ENCODE measurements at places on chromosomes 2 and 18. TPM values are rescaled to one million over a fixed set of nuclear protein-coding genes. Genes with fewer than 3 reads are reported as not detected.

The NEU2 gene
- total RNA-seq: not detected

The MC5R gene
- total RNA-seq: not detected

The EGR4 gene
- total RNA-seq: under 0.01 TPM

The MYL12A gene
- total RNA-seq: 728 TPM

The SERPINB13 gene
- not detected for total RNA-seq

The C1QL2 gene
- total RNA-seq: not detected

The IL18RAP gene
- not detected for total RNA-seq

The TXNDC2 gene
- total RNA-seq: 0.16 TPM
